ENCODE measurements at places on chromosomes 11 and 22.

DNA sequence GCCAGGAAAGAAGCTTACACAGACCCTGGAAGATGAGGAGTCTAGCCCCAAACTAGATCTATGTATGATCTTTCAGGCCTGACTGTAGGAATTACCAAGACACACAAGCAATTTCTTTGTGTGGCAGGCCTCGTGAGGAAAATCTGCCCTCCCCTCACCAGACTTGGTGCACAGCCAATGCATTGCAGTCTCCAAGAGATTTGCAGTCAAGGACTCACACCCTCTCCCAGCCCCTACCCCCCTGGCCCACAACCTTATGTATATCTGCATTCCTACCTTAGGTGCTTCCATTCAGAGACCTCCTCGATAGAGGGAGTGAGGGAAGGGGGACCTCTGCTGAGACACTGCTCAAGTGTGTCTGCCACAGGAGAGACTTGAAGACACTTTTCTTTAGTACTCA lies 9.8 kb downstream of the OR8B12 start:
- no peak for DNase-seq

DNA sequence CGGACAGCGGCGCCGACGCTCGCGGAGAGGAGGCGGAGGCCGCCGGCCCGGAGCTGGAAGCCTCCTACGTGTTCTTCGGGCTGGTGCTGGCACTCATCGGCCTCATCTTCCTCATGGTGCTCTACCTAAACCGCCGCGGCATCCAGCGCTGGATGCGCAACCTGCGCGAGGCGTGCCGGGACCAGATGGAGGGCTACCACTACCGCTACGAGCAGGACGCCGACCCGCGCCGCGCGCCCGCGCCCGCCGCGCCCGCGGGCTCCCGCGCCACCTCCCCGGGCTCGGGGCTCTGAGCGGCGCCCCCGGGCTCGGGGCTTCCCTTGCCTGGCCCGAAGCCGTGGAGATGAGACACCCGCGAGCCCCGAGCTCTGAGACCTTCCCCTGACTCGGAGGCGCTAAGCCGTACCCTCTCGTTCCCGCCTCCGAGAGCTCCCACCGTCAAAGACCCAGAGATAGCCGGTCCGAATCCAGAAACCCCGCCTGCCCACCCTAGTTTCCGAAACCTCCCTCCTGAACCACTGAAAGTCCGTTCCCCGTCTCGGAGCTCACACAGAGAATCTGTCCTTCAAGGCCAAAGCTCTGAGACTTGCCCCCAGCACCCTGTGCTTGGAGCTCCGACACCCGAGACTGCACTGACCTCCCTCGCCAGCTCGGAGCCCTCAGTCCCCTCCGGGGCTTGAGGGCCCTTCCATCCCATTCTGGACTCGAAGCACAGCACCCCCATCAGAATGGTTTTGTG lies 1.5 kb downstream of the TPBGL start:
- DNase-seq = no peak

- DNase-seq = no peak
Observed at GRCh38 chr11:82909015-82909640, 7.6 kb downstream of the DDIAS start.

- DNase-seq = no peak
Observed at GRCh38 chr11:91860661-91861060, 364.0 kb upstream of the FAT3 start.

DNA sequence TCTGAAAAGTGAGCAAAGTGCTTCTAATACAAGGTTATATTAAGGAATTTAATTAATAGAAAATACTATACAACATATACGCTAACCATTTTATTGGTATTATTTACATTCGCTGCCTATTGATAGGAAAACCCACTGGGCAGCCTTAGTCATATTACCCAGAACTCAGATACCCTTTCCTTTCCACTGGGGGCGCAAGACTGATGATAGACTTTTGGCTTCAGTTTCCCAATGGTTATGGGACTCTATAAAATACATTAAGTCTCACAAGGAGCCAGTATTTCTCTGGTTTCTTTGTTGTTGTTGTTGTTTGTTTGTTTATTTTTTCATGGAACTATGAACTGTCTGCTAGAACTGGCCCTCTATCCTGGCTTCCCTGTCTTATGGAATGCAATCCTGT lies 471.1 kb upstream of the KIRREL3 start:
- no peak for DNase-seq

DNA sequence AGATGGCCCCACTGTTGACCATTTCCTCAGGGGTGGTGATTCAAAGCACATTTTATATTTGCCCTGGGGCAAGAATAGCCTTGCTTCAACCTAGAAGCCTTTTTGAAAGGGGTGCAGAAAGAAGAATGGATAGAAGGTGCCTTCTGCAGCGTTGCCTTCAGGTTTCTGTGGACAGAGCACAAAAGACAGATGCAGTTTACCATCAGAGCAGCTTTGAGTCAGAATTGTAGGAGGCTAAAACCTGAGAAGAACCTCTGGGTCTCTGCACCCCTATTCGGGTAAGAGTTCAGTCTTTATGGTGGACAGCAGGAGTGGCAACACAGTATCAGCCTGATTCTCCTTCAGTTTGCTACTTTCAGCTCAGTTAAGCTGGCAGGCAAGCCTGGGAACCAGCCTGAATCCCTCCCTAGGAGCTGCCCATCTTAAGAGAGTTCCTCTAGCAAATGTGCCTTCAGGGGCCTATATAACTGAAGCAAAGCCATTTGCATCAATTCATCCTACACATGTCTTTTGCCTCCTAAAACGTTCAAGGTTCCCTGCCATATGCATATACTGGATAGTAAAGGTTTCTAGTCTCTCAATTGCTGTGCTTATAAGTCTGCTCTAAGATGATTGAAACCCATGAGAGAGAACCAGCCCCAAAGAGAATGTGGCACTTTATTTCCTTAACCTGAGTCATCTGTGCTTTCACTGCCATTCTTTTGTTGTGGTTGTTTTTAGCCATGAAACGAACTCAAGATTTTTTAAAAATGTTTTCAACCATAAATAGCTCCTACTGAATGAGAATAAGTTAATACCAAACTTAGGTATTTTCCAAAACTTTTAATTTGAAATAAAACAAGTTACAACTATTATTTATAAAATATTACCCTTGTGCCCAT lies 123.0 kb downstream of the TRIM44 start:
- DNase-seq = no peak

All from CD14-positive monocyte (primary cell).